ENCODE measurements at places on chromosomes 7 and 10.
A peak's percentile ranks its signal among the peaks of the same experiment; 100 is the strongest.

DNA sequence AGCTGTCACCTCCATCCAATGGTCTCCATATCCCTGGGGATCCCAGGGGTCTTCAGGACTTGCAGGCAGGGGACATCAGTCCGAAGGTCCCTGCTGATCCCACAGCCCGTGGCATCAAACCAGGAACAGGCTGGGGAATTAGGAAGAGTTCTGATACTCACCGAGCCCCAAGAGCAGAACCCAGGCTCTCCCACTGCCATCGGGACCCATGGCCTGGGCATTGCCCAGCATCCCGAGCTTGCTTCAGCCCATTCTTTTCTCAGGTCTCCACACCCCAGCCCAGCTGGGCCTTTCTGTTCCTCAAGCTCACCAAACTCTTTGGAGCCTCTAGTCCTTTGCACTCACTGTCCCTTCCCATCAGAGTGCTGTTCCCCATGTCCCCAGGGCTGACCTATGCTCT, 280.9 kb downstream of the GRID1 start:
- DNase-seq, result no peak

DNA sequence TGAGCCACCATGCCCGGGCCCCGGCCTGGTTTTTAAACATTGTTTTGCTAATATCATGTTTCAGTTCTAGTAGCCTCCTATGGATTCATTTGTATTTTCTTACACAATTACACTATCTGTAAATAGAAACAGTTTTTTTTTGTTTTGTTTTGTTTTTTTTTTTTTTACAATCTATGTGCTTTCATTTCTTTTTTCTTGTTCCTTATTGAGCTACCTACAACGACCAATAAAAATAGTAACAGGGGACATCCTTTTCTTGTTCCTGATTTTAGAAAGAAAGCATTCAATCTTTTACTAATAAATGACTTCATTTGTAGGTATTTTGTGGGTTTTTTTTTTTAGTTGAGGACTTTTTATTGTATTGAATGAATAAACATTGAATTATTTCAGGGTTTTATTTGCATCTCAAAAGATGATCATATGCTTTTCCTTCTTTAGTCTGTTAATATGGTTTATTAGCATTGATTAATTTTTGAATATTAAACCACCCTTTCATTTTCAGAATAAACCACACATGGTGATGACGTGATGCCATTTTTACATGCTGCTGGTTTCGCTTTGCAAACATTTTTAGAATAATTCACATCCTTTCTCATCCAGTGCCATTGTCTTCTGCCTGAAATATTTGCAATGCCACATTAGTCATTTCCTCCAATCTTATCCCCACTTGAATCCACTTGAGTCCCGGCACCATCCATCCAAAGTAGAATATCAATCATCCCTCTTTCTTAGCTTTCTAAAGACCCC, 18.1 kb upstream of the AKR1E2 start:
- DNase-seq, result no peak

GRCh38 chr10:129192344-129193128, 274.5 kb upstream of the MGMT start:
- no peak for DNase-seq

DNA sequence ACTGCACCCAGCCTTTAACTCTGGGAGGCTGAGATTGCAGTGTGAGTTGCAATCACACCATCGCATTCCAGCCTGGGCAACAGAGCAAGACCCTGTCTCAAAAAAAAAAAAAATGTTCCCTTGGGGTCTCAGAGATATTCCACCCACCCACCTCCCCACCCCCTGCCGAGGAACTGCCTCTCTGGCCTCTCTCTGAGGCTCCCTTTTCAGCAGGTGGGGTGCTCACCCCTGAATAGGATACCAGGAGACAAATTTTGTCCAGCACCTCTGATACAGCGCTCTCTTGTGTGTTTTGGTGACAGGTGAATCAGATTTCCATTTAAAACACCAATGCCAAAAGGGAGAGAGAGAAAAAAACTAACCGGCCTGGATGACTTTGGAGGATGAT, 92.6 kb upstream of the KIF5B start:
- no peak for DNase-seq

GRCh38 chr7:28708033-28708951, 249.8 kb downstream of the TRIL start:
- no peak for DNase-seq

- DNase-seq, result no peak
Measured at GRCh38 chr10:61998937-61999336, 97.4 kb downstream of the ARID5B start.

- DNase-seq, result no peak
Measured at GRCh38 chr10:79985481-79986072, 36.7 kb upstream of the SFTPD start.

DNA sequence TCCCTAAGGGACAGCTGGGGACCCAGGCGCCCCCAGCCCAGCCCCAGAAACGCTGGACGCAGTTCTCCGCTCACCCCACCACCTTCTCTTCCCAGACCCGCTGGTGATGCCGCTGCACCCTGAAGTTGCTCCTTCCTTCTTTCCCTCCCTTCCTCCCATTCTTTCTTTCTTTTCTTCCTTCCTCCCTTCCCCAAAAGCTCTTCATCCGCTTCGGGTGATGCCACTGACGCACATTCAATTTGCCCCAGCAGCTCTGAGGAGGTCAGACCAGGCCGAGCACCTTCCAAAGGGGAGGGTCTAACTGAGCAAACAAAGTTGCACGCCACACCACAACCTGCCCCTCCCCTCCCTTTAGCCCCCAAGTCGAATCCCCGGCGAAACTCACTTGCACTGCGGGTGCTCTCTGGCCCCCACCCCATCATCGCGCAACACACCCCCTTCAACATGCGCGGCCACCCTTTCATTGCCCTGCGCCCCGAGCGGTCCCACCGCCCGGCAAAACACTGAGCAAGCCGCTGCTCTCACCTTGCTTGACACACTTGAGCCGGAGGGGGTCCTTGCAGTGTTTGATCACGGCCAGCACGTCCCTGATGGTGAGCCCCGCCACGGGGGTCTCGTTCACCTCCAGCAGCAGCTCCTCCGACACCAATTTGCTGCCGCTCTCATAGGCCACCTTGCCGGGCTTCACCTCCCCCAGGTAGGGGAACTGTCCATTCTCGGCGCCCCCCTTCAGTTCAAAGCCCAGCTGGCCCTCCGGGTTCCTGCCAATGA, 787 bp downstream of the MAGI2 start:
- no peak for DNase-seq

DNA sequence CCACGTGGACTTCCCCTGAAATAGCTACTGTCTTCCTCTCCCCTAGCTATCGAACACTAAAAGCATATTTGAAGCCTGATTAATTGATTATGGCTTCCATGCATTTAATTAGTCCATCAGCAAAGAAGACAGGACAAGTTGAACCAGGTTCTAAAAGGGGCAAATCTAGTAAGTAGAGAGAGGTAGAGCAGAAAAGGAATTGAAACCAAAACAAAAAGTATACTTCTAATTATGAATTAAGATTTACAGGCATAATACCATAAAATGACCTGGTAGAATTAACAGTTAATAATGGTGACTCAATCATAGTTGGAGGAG, 393 bp upstream of the DNAJC1 start:
- no peak for DNase-seq

GRCh38 chr7:1850111-1850975, 180.3 kb downstream of the ELFN1 start:
- no peak for DNase-seq

GRCh38 chr7:50837965-50838364, 55.3 kb upstream of the GRB10 start:
- no peak for DNase-seq

- DNase-seq, result no peak
Measured at GRCh38 chr10:55519264-55519663, 718.2 kb upstream of the PCDH15 start.

GRCh38 chr10:91294134-91294906, 73.9 kb downstream of the PCGF5 start:
- no peak for DNase-seq

DNA sequence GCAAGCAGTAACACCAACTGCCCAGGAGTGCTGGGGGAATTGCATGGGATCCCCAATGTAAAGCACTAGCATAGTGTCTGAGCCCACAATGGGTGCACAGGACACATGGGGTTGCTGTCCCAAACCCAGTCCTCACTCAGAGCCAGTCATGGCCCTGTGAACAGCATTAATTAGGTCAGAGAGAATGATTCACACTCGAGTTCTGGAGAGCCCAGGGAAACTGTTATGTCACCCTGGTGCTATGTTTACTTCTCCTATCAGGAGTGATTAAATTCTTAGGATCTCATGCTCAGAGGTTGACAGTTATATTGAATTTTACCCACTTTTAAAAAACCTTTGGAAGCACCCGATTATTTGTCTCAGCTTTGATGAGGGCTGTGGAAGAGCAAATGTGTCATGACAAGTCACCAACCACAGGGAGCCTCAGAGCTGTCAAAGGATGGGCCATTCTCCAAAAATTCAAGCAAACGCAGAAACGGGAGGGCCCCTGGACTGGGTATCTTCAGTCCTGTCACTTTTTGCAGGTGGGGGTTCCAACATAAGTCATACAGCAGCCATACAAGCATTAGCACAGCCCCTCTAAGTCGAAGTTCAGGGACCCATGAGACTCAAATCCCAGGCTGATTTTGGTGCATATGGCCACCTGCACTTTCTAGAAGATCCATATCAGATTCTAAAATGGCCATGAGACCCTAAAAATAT, 1.3 kb upstream of the RASSF4 start:
- no peak for DNase-seq

- DNase-seq, result no peak
Measured at GRCh38 chr10:129364949-129365348, 102.1 kb upstream of the MGMT start.

DNA sequence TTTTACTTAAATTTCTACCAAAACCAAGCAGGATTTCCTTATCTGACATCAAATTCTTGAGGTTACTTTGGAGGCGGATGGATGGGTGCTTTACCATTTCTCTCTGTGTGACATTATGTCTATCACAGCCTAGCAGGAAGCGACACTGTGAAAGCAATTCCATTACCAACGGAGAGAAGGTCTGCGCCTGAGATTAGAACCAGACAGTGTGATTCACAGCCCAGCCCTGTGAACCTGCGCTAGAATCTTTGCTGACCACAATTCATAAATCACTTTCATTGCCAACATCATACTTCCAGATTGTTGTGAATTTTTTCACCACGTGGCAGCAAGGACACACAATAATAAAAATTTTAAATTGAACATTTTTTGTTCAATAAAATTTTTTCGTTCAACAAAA, 126.5 kb downstream of the CUBN start:
- peak; percentile 42 for DNase-seq

GRCh38 chr7:156504687-156505545, 135.7 kb upstream of the RNF32 start:
- no peak for DNase-seq
